ENCODE measurements at places on chromosomes 4 and X.
A peak's percentile ranks its signal among the peaks of the same experiment; 100 is the strongest.

DNA sequence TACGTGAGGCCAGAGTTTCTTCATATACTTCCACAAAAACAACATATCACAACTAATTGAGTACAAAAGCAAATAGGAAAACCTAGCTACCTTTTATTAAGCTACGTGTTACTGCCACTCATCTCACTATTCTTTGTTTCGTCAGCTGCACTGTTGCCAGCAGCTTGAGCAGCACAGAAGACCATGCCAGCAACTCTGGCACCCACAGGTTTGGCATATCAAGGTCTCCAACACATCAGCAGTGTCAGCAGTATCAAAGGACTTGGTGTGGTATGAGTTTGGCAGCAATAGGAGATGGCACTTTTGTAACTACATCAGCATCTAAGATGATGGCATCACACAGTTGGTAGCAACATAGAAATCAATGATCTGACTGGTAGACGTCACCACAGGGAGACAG lies 30.7 kb downstream of the CDKL2 start:
- DNase-seq = no peak

GRCh38 chrX:4253092-4253491 lies 539.6 kb upstream of the PRKX start:
- no peak for DNase-seq

DNA sequence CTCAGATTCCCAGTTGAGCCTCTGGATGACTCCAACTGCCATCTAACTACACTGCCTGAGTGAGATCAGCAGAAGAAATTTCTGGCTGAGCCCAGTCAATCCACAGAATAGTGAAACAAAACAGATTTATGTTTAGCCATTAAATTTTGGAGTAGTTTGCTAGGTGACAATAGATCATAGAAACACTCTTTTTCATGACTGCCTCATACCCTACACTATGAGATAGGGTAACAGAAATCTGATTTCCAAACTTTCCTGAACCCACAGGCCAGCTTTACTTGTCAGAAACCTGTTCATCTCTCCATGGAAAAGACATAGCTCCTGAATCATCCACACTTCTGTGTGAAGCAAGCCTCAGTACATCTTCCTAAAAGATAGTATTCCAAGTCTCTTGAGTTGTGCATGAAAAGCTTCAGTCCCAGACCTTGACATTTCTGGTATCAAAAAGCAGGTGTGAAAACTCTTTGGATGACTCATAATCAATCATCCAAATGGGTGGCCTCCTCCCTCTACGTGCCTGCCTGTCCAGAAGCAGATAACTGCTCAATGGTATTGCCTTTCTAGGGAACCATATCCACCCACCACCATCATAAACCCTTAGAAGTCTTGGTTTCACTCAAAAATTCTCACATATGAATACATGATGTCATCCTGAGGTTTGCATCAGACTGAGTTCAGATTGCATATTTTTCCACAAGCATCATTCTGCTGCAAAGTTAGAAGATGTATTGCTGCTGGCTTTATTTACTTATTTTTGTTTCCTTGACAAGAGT lies 47.5 kb upstream of the RAP2C start:
- no peak for DNase-seq

DNA sequence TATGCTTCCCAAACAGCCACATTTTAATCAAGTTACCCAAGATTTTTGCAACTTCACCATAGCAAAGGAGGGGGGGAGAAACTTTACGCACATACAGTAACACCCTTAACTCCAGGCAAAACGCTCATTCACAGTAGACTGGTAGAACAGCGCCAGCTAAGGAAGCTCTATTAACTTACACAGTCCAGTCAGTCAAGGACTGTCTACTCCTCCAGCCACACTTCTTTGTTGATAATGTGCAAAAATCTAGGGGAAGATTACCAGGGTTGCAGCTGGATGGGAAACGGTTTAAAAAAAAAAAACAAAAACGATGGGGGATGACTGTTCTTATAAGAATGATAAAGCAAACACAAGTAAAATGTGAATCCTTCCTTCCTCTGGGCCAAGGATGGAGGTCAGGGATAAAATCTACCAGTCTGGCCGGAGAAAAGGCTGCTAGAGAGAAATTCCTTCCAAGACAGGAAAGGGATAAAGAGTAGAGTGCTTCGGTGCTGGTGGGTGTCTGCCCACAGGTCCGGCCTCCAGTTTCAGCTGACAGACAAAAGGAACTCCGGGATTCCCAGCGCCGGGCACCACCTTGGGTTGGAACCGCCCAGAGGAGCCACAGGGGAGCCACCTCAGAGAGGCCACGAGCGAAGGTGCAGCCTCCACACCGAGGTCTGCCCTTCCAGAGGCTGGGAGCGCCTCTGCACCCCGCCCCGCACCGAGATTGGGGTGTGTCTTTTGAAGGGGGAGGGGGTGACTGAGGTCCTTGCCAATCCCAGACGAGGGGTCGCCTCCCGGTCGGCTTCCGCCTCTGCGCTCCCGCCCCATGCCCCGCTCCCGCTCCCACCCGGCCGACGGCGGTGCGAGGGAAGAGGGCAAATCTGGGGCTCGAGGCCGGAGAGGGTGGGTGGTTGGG lies 811 bp downstream of the ANKRD50 start:
- peak; percentile 46 for DNase-seq

DNA sequence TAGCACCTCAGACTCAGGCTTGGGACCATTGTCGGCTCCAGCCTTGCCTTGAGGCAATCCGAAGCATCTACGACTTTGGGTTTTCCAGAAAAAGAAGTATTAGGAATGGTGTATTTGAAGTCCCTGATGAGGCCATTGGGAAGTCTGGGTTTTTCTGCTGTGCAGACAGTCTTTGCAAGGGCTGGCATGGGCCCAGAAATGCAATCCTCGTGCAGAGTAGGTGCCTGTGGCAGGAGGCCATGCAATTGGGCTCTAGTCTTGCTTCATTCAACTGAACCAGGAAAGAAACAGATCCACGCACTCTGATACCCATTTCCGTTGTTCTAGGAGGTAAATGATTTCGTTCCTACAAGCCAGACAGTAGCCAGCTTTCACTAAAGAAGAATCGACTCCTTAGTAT lies 12.4 kb downstream of the ZFP92 start:
- DNase-seq = peak; percentile 29

- DNase-seq = no peak
These were observed 34.4 kb downstream of the SLAIN2 start for GRCh38 chr4:48375651-48376304.

DNA sequence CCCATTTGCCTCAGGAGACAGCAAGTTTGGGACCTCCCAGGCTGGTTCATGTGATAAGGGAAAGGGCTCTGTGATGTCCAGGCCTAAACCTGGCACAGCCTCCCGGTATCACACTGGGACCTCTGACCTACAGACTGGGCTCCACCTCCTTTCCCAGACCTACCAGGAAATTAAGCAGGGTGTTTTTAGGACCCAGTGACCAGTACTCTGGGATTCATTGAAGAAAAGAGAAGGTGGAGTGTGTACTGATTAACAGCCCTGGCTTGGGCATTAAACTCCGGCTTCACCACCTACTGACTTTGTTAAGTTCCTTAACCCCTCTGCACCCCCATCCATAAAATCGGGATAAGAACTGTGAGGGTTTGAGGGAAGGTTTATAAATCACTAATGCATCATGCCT lies 28.6 kb downstream of the ASB9 start:
- no peak for DNase-seq

- DNase-seq = no peak
These were observed 108.0 kb downstream of the ITM2A start for GRCh38 chrX:79259073-79259689.

DNA sequence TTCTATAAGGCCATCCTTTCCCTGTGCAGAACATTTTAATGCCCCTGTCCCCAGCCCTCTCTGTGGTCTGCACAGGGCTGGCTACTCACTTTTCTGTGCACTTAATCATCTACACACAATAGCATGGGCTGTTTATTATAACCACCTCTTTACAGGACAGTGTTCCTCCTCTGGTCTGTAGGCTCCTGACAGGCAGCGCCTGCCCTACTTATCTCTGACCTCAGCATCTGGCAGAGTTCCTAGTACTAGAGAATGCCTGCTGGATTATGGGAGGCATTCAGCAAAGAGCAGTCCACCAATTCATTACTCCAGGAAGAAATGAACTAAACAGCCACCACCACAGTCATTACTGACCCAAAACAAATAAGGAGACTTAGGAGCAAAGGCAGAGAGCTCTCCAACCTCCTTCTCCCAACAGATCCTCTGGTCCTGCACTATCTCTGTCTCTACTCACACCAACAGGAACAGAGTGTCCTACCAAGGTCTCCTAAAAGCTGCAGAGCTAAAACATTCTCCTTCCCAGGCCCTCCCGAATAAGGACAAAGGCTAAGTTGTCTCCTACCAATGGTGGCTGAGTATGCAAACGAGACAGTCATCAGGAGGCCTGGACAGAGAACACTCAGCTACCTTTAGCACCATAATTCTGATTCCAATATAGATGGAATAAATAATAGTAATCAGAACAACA lies 279.2 kb downstream of the QDPR start:
- no peak for DNase-seq

GRCh38 chr4:11152684-11153083 lies 276.0 kb downstream of the HS3ST1 start:
- no peak for DNase-seq

- DNase-seq = no peak
These were observed 27.0 kb downstream of the KDM6A start for GRCh38 chrX:44899946-44900345.

DNA sequence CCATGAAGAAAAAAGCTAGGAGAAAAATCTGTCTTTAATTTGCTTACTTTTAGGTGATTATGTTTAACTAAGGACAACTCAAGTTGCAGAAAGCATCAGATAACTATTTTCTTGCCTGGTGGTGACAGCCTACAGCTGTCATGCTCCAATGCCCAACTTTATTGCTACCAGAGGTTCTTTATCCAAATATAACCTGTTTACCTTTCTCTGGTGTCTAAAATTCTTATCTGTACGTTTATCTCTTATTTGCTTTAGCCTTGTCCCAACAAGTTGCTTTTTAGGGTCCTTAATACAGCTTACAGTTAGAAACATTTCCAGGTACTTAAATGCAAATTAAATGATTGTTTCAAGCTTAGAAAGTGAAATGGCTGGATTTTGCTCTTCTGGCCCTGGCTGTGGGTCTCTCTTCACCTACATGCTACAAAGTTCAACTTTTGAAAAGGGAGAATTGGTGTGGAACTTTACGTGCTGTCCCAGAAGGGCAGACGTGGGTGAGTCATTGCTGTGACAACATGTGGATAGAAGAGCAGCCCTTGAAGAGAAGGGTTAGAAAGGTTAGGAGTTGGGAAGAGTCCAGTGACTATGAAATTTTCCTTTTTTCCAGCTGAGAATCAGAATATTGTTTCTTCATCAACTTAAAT lies 60.7 kb downstream of the HPGD start:
- DNase-seq = no peak

DNA sequence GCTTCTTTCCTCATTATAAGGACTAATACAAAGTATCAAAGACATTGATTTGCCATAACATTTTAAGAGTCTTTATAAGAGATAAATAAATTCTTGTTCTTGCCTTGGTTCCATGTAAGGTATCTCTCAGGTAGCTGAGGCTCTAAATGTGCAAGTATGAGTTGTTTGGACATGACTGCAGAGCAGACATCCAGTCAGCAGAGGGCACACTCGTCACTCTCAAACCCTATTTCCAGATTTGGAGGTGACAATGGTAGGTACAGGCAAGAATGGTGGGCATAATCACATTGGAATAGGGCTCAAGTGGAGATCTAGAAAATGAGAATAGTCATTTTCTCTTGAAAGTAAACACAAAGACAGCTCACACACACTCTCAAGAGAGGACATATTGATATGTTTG lies 133.3 kb upstream of the ZIC3 start:
- no peak for DNase-seq

GRCh38 chr4:20839957-20840356 lies 139.7 kb downstream of the PACRGL start:
- no peak for DNase-seq
